Fibroblast of skin of scalp (primary cell): ENCODE measurements at places on chromosomes 5 and 9.

DNA sequence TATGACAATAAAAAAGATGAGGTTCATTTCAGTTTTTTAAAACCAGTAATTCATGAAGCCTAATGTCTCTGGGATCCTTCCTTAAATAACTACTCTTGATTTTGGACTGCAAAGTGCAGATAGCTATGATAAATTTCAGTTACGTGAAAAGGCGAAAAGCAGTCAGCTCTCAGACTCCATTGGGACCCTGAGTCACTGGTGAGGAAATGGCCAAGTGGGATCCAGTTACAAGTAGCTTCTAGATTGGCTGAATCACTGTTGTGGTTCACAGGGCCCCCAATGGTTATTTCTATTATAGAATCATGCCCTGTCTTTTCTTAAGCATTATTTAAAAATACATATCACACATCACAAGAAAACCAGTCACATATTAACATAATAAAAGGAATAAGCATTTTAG, 31.1 kb upstream of the PPP3R2 start:
- peak; percentile 22 for DNase-seq

GRCh38 chr5:14101922-14102321, 41.2 kb upstream of the TRIO start:
- peak; percentile 76 for DNase-seq

GRCh38 chr5:28703651-28704260, 1665.4 kb upstream of the CDH9 start:
- no peak for DNase-seq

DNA sequence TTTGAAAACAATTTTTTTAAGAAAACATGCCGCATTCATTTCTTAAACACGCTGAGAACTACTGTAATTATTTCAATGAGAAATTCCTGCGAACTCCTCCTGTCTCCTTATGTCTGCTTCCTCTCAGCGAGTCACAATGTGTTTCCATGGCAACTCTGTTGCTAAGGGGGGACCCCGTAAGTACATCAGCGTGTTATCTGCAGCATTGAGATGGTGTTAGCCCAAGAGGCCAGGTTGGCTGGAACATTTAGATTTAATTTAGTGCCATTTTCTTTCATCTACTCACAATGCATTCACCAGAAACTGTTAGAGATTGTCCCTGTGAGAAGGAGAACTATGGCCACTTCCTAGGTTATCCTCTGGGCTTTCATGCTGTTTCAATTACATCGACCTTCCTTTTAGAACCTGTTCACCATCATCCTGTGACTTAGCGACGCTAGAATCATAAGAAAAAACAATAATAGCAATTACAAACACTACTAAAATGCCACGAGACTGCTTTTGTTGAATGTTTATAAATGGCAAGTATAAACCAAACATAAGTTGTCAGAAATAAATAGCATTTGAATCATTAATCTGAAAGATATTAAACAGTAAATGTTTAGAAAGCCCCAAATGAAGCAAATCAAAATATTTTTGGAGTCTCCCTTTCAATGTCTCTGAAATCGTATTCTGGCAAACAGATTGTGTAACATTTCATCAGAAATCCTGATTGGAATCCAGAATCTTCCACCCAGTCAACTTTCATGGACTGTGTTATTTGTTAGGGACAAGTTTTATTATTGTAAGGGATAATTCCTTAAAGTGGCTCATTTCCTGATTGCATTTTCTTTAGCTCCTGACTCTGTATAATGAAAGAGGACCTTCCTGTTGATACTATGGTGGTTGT, 39.7 kb upstream of the SHC3 start:
- peak; percentile 45 for DNase-seq

- DNase-seq, result no peak
Observed at GRCh38 chr5:132011622-132012343, at the start of gene ACSL6. Gene ACSL6 (minus strand): TSS chr5:132011658. CDS start chr5:132011553, 105 bp downstream.
